ENCODE measurements at places on chromosomes 2 and 18.

DNA sequence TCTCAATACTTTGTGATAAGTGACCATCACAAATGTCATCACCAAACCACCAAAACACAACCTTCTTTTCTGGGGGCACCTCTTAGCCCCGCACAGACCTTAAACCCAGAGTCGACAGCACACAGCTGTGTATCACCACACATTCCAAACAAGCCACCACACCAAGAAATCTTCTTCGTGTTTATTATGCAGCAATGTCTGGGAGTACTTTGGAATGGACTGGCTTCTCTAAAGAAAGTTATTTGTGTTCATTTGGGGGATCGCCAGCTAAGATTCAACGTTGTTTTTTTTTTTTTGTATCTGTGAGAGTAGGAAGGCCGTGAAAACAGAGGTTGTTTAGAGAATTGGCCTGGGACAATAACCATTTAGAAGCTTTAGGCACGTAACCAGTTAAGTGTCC lies 1.1 kb upstream of the MTA3 start:
- no peak for DNase-seq

DNA sequence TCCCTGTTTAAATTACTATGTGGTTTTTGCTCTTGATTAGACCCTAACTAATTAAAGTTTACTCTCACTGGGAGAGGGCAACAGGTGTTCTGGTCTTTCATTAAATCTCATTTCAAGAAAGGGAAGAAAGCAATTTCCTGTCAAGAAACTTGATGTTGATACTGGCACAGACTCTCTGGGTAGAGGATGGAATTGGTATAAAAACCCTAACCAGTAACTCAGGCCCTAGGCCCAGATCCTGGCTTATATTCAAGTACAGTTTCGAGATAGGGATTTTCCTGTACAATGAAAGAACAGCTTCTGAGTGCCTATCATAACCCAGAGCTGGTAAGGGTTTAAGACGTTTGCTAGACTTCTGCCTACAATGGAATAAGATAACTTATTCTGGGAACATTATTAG lies 61.6 kb upstream of the ACYP2 start:
- no peak for DNase-seq

GRCh38 chr18:11587432-11587831 lies 22.0 kb upstream of the SLC35G4 start:
- DNase-seq: no peak

- DNase-seq: no peak
Observed at GRCh38 chr2:66429693-66430504, 5.0 kb upstream of the MEIS1 start.

GRCh38 chr2:19362094-19362754 lies 3.8 kb upstream of the OSR1 start:
- DNase-seq: no peak

DNA sequence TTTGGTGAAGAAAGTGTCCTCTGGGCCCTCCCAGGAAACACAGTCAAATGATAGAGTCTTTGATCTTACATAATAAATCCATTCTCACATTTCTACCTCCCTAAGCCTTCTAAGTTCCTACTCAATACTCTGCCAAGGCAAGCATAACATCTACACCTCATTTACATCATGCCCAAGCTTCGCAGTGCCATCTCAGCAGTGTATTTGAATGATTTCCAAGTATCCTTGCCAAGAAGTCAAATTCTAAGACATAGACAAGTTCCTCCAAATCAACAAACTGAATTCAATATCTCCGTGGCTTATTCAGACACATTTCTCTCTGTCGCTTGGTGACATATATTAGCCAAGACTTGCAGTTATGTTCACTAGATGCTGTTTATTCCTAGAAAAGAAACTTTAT lies 8.1 kb upstream of the MLPH start:
- DNase-seq: no peak
